ENCODE measurements at places on chromosomes 13 and 19.

DNA sequence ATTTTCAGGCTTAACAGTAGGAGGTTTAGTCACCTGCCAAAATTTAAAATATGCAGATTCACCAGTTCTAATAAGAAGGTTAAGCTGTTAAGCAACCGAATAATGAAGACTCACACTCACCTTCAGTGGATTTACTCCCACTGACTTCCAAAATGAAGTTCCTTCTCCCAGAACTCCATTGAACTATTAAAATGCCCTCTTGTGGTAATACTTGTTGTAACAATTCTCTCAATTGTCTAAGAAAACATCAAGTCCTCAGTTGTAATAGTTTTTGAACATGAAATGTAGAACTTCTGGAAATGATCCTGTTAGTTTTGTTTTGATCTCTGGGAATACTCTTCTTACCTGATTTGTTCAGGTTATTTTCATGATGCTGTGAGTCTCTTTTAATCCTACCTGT is 522.0 kb upstream of the ATXN8OS start:
- DNase-seq, result no peak

DNA sequence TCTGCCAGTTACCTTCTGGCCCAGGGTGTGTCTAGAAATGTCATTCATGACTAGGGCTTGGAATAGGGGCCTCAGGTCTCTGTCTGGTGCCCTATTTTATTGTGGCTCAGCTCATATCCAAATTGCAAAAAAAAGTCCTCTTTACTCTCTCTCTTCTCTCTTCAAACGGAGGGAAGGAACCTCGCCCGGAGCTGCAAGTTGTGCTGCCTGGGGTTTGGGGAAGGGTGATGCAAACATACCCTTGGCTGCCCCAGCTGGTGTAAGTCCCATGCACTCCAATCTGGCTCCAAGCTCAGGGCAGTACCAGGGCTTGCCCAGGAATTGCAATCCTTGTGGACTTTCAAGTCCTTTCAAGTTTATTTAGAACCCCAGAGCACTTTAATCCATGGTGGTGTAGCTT is 549.6 kb downstream of the PCDH17 start:
- no peak for DNase-seq

DNA sequence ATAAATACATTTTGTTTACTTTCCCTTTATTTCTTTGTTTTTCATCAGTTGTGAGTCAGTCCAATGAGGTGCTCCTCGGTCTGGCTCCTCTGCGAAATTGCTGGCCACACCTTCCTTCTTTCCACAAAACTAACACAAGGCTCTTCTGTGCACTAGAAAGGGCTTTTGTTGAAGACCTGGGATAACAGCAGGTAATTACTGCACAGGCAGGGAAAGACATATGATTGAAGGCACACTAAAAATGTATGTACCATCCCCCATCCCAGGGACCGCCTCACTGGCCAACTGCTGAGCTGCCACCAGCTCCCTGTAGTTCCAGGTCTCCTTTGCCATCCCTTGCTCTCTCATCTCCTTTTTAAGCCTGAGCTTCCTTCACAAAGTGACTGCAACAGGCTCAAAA is 180.5 kb downstream of the EFNB2 start:
- no peak for DNase-seq

GRCh38 chr19:35812220-35813042 is at the start of gene PRODH2:
TSS of gene PRODH2 (minus strand) at chr19:35812845. CDS start at chr19:35812805, 40 bp downstream.
- DNase-seq, result no peak

GRCh38 chr19:17107546-17108452 is 32.2 kb downstream of the MYO9B start:
- no peak for DNase-seq

Measured in stimulated activated CD8-positive, alpha-beta memory T cell treated with anti-CD3 and anti-CD28 coated beads, Interleukin-4, amount 100 ng/mL, for 4 hours (primary cell).